ENCODE measurements at places on chromosomes 4 and X.

- DNase-seq, result no peak
- no peak overlapping the region for H3K27ac ChIP-seq
- H3K36me3 ChIP-seq, result no peaks in the 10 kb centered on the region
Measured at GRCh38 chr4:29295280-29295679, 1424.9 kb upstream of the PCDH7 start.

- H3K27ac ChIP-seq, result no peak overlapping the region
- no peaks in the 10 kb centered on the region for H3K36me3 ChIP-seq
- no peak for DNase-seq
- H3K4me1 ChIP-seq, result no peaks in the 10 kb centered on the region
Measured at GRCh38 chr4:149409555-149409962, 406.1 kb downstream of the IQCM start.

- no peak for DNase-seq
- H3K27ac ChIP-seq, result no peak overlapping the region
- H3K4me1 ChIP-seq, result no peaks in the 10 kb centered on the region
- no peaks in the 10 kb centered on the region for H3K36me3 ChIP-seq
Measured at GRCh38 chr4:125765941-125766340, 451.2 kb downstream of the FAT4 start.

DNA sequence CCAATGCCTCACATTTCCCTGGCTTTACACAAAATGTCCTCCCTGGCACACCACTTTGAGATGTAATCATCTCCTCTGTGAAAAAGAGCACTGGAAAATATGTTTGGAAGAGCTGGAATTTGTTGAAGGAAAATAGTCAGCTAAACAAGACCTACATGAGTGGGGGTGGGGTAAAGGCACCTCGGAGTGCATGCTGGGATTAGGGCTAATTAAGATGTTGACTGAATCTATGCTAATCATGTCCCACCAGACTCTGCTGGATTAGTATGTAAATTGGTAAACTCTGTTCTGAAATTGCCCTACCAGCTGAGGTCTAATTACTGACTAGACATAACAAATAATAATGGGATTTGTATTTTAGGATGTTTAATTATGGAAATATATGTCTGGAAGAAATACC lies 46.8 kb upstream of the MID1 start:
- H3K36me3 ChIP-seq, result no peaks in the 10 kb centered on the region
- no peak overlapping the region for H3K4me3 ChIP-seq
- H3K27me3 ChIP-seq, result no peaks in the 10 kb centered on the region
- no peak overlapping the region for H3K27ac ChIP-seq
- H3K4me1 ChIP-seq, result peaks cover 1% of the 10 kb centered on the region
- no peak for DNase-seq

DNA sequence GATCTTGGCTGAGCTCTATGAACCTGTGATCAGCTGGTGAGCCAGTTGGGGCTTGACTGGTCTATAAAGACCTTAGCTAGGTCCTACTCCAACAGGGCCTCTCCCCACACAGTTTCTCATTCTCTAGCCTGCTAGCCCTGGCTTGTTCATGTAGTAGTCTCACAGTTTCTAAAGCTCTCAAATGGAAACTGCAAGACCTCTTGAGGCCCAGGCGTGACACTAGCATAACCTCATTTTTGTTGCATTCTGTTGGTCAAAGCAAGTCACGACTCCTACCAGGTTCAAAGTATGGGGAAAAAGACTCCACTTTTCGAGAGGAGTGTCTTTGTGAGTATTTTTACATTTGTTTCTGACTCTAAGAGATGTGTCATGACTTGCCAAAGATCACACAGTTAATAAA lies 50.9 kb downstream of the CEP44 start:
- no peaks in the 10 kb centered on the region for H3K4me1 ChIP-seq
- no peak for DNase-seq
- no peaks in the 10 kb centered on the region for H3K36me3 ChIP-seq
- H3K4me3 ChIP-seq, result no peak overlapping the region
- H3K27ac ChIP-seq, result no peak overlapping the region

DNA sequence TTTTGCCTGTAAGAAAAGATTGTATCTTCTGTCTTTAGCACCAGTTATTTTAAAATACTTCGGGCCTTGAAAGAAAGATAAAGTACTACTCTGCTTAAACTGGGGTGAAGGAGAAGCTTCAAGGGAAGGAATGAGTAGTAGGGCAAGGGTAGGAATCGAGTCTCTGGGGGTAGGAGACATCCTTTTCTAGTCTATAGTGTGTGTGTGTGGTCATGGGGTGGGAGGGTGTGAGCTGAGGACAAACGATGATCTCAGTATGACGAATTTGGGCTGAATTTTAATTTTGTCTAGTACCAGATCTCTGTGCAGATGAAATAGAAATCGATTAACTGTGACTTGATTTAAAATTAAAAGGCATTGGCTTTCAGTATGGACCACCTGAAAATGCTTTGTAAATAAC lies 3.3 kb upstream of the MYOZ2 start:
- H3K27ac ChIP-seq, result no peak overlapping the region
- no peaks in the 10 kb centered on the region for H3K4me1 ChIP-seq
- no peak for DNase-seq

DNA sequence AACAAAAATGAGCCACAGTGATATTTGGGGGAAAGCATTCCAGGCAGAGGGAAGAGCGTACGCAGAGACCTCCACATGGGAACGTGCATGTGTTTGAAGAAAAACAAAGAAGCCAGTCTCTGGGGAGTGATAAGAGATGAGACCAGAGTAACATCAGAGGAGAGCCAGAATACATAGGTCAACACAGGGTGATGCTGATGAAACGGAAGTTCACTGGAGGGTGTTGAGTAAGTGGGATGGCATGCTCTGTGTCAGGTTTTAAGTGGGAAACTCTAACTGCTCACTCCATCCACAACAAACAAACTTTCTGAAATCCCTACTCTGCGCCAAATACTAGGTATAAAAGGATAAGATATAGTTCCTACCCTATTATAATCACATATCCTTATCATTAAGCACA lies 110.0 kb downstream of the ARHGAP6 start:
- H3K27ac ChIP-seq, result no peak overlapping the region
- no peak overlapping the region for H3K4me3 ChIP-seq
- no peak for DNase-seq
- H3K4me1 ChIP-seq, result no peaks in the 10 kb centered on the region
- no peaks in the 10 kb centered on the region for H3K27me3 ChIP-seq
- H3K36me3 ChIP-seq, result no peaks in the 10 kb centered on the region

GRCh38 chr4:14771094-14771493 lies 231.2 kb upstream of the CPEB2 start:
- no peak overlapping the region for H3K4me3 ChIP-seq
- H3K27me3 ChIP-seq, result no peaks in the 10 kb centered on the region
- H3K4me1 ChIP-seq, result no peaks in the 10 kb centered on the region
- DNase-seq, result no peak
- no peaks in the 10 kb centered on the region for H3K36me3 ChIP-seq

DNA sequence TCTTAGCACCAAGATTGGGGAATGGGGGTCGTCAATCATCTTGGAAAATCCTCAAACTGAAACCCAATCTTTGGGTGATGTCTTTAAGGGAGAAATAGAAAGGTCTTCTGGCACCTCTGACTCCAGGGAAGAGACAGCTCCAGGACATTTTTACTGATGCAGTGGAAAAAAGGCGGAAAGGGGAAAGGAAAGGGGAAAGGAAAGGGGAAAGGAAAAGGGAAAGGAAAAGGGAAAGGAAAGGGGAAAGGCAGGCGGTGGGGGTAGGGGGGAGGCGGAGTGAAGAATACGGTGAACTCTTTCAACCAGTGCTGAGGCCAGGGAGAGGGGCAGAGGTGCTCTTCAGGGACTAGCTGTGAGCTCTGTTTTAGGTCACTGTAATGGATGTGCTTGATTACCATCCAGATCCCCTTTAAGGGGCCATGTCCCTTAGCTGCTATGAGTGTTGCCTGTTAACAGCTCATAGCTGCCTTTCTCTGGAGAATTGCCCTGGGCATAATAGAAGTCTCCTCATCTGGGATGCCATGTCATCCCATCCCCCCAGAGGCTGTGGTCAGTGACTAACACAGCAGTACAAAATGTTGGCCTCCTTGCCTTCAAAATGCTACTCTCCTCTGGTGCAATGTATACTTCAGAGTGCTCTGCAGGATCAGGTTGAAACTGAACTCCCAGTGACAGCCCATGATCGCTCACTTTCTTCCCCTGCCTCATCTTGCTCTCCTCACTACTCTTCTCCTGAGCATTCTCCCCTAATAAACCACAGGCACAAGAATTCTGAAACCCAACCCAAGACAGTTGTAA lies 92.4 kb upstream of the AP1S2 start:
- H3K27me3 ChIP-seq, result no peaks in the 10 kb centered on the region
- peaks cover 4% of the 10 kb centered on the region for H3K4me1 ChIP-seq
- H3K4me3 ChIP-seq, result no peak overlapping the region
- DNase-seq, result no peak
- H3K27ac ChIP-seq, result peak overlapping the region; percentile 58

GRCh38 chr4:150510176-150510865 lies 71.6 kb upstream of the MAB21L2 start:
- peaks cover 3% of the 10 kb centered on the region for H3K4me1 ChIP-seq
- H3K27me3 ChIP-seq, result no peaks in the 10 kb centered on the region
- H3K27ac ChIP-seq, result no peak overlapping the region
- H3K4me3 ChIP-seq, result no peak overlapping the region
- H3K36me3 ChIP-seq, result no peaks in the 10 kb centered on the region

- DNase-seq, result no peak
- H3K27ac ChIP-seq, result no peak overlapping the region
- H3K36me3 ChIP-seq, result peaks cover 29% of the 10 kb centered on the region
- peaks cover 6% of the 10 kb centered on the region for H3K4me1 ChIP-seq
- H3K4me3 ChIP-seq, result peak overlapping the region; percentile 94
Measured at GRCh38 chr4:75512386-75513211, 1.6 kb downstream of the RCHY1 start.

GRCh38 chr4:137664416-137664815 lies 132.1 kb upstream of the PCDH18 start:
- no peaks in the 10 kb centered on the region for H3K27me3 ChIP-seq
- H3K4me1 ChIP-seq, result peaks cover 13% of the 10 kb centered on the region
- no peaks in the 10 kb centered on the region for H3K36me3 ChIP-seq
- no peak overlapping the region for H3K4me3 ChIP-seq
- no peak for DNase-seq

GRCh38 chr4:156615066-156615531 lies 356.5 kb downstream of the PDGFC start:
- no peak for DNase-seq
- H3K36me3 ChIP-seq, result no peaks in the 10 kb centered on the region
- peaks cover 2% of the 10 kb centered on the region for H3K4me1 ChIP-seq
- H3K4me3 ChIP-seq, result no peak overlapping the region
- no peaks in the 10 kb centered on the region for H3K27me3 ChIP-seq

GRCh38 chrX:1212532-1212931 lies at the start of gene CRLF2:
Gene CRLF2 (minus strand): TSS chrX:1212649. CDS start chrX:1212634, 15 bp downstream.
- no peak within 1 kb of the TSS for H3K27ac ChIP-seq
- H3K36me3 ChIP-seq, result no peaks in the 10 kb centered on the region
- no peak within 1 kb of the TSS for H3K4me3 ChIP-seq
- no peaks in the 10 kb centered on the region for H3K27me3 ChIP-seq

DNA sequence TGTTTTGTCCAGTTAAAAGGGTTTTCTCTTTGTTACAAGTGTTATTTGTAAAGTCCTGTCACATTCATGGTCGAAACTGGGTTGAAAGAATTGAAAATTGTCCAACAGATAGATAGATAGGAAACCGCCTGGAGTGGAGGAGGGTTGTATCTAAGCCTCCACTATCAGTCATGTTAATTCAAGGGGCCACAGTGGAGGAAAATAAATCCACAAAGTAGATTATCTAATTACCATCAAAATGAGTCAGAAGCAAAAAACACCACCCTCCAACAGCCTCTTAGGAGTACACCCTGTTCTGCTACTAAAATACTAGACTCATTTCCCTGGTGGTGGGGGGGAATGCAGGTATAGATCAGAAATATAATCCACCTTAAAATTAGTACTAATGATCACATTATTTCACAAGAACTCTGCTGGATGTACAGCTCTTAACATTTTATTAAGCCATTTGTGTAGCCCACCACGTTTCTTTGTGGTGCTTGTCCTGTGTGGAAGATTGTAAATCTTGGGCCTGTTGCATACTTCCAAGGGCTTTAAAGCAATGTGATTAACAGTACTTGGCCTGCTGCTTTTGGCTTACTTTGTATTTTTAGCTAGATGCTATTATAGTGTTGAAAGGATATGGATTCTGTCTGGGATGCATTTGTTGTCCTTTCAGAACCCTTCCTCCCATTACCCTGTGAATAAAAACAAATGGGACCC lies 26.8 kb downstream of the RBBP7 start:
- DNase-seq, result no peak
- H3K4me3 ChIP-seq, result no peak overlapping the region
- H3K4me1 ChIP-seq, result peaks cover 9% of the 10 kb centered on the region

- no peak overlapping the region for H3K4me3 ChIP-seq
- no peaks in the 10 kb centered on the region for H3K4me1 ChIP-seq
- peaks cover 4% of the 10 kb centered on the region for H3K27me3 ChIP-seq
- H3K36me3 ChIP-seq, result no peaks in the 10 kb centered on the region
Measured at GRCh38 chr4:94363136-94363655, 20.6 kb upstream of the HPGDS start.

DNA sequence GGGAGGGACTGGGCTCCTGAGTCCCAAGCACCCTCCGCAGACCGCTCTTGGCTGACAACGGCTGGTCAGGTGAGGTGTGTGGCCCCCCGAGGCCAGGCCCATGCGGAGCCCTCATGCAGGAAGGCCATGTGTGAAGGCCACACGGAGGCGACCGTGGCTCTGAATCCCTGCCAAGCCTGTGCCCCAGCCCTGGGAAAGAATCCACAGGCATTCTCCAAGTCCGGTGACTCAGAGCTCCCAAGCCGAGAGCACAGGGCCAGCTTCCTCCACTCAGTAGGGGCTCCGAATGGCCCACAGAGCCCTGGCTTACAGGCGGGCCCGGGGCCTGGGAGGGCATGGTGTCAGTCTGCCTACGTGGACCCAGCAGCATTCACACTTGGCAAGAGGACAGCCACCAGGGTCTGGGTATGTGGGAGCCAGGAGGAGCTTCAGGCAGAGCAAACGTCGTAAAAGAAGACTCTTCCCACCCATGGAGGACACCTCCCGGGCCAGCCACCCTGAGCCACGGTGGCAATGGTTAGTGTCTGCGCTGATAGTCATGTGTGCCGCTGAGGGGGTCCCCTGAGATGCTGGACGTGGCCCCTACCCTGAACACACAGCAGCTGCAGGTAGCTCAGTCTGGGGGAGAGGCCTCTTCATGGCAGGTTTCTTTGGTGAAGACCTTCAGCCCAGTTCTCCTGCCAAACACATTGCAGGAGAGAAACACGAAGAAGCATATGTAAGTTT lies 105.7 kb downstream of the PSAPL1 start:
- no peaks in the 10 kb centered on the region for H3K36me3 ChIP-seq
- DNase-seq, result no peak

- H3K4me1 ChIP-seq, result peaks cover 3% of the 10 kb centered on the region
- no peak overlapping the region for H3K27ac ChIP-seq
- H3K4me3 ChIP-seq, result no peak overlapping the region
- no peaks in the 10 kb centered on the region for H3K36me3 ChIP-seq
- no peaks in the 10 kb centered on the region for H3K27me3 ChIP-seq
Measured at GRCh38 chr4:128558896-128559679, 250.4 kb upstream of the JADE1 start.

- H3K36me3 ChIP-seq, result no peaks in the 10 kb centered on the region
- no peak for DNase-seq
- H3K4me3 ChIP-seq, result no peak overlapping the region
Measured at GRCh38 chr4:32858361-32858760, 2138.2 kb downstream of the PCDH7 start.

All from neuronal stem cell (in vitro differentiated cells).